ENCODE measurements at places on chromosomes 3 and 15.
A peak's percentile ranks its signal among the peaks of the same experiment; 100 is the strongest.

- DNase-seq, result no peak
Measured at GRCh38 chr3:191774485-191774884, 313.5 kb downstream of the PYDC2 start.

- no peak for DNase-seq
Measured at GRCh38 chr3:88189361-88189810, 39.6 kb downstream of the C3orf38 start.

DNA sequence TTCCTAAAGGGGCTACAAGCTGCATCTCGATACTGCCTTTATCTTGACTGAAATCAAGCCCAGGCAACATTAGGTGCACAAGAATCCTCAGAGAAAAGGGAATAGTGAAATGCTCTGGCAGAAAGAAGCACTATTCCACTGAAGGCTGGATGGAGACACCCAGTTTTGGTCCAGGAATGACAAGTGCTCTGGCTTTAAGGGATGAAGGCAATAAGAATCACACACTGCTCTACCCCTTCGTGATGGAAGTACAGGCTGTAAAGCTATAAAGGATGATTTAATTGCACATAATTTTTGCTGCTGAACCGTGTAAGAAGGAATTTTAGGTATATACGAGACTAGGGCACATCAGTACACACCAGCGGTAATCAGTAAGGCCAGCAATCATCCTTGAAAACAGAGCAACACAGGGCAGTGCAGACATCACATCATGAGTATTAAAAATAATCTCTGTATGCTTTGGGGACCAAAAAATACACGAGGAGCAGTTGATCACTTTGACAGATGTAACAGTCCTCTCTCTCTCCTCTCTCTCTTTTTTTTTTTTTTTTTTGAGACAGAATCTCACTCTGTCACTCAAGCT, 414.6 kb upstream of the TBL1XR1 start:
- no peak for DNase-seq

DNA sequence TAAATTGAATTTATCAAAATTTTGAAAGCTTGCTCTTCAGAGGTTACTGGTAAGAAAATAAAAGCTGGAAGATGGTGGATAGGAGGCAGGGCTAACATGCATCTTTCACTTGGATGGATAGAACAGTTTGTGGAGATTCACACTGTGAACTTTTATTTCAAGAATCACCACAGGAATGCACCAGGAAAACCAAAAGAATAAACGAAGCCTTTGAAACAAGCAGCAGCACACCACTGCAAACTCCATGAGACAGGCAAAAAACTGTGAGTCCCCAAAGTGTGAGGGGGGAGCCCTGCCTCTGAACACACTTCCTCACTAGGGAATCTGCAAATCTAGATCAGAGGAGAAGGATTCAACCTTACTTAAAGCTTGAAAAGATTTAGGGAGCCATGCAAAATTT, 122.2 kb downstream of the RTP4 start:
- no peak for DNase-seq

DNA sequence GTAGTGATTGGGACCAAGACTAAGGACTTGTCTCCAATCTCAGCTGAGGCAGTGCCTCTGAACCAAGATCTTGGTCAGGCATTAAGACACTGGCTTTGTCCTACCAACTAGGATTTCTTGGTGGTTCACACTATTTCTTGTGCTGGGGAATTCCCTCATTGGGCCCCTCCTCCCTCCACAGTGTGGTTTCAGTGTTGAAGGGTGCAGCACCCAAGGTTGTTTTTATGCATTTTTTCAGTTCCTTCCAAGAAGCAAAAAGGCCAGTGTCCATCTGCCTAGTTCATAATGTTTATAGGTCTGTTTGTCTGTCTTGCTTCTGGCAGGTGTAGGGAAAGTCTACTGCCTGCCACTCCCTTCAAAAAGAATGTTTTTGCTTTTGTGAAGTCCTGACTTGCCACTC, 10.6 kb upstream of the ITPKA start:
- DNase-seq, result no peak

- DNase-seq, result no peak
Measured at GRCh38 chr15:62063825-62064635, 2.7 kb upstream of the C2CD4A start.

DNA sequence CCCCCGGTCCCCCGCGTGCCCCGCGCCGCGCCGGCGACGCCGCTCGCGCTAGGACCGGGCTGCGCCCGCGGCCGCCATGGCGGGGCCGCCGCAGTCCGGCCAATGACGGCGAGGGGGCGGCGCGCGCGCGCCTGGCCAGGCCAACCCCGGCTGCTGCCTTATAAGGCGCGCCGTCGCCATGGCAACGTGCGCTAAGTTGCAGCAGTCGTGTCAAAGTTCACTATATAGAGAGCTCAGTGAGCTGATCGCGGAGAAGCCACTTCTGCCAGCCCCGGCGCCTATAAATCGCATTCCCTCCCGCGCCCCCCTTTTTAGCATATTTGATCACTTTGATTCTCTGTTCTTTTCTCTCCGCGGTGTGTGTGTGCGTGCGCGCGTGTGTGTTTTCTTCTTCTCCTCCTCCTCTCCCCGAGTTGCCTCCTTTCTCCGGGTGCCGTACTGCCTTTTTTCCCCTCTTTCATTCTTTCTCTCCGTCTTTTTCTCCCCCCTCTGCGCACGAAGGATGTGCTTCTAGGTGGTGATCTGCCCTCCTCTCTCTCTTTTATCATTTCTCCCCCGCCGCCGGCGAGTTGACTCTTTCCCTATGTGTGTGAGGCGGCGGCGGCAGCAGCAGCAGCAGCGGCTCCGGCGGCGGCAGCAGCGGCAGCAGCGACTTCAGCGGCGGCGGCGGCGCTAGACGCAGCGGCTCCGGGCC, at the start of gene NR2F2:
Gene NR2F2 (plus strand): TSS at position 251 of the 694 bp plus-strand sequence. CDS start 1,406 bp downstream, outside the sequence.
- peak; percentile 98 for DNase-seq

DNA sequence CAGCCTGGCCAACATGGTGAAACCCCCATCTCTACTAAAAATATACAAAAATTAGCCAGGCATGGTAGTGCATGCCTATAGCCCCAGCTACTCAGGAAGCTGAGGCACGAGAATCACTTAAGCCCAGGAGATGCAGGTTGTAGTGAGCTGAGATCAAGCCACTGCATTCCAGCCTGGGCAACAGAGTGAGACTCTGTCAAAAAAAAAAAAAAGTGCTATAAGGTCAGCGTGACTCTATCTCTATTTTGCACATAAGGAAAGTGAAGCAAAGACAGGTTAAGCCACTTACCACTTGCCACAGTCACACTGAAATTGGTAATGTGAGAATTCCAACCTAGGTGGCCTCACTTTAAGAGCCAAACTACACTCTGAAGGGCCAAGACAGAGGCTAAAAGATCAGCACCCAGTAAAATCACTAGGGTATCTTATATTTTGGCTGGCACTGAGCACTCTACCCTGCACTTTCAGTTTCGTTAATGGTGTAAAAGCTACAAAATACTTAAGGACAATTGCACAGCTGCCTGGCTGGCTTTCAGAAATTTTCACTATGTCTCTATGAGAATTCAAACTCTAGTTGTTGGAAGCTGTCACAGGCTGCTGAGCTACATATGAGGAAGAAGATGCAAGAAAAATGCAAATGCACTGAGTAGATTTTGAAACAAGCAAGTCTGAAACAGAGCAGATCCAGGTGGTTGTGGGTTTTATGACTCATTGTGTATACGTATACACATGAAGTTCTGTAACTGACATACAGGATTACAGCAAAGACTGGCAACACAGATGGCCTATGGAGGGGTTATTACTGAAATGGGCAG, 32.7 kb downstream of the TRANK1 start:
- no peak for DNase-seq

- no peak for DNase-seq
Measured at GRCh38 chr15:96878129-96878528, 547.6 kb downstream of the NR2F2 start.

- DNase-seq, result no peak
Measured at GRCh38 chr3:16404349-16404895, 109.1 kb downstream of the RFTN1 start.

GRCh38 chr3:72344647-72345046, 503.6 kb downstream of the SHQ1 start:
- DNase-seq, result no peak

- no peak for DNase-seq
Measured at GRCh38 chr3:38453913-38454177, 155 bp downstream of the ACVR2B start.

DNA sequence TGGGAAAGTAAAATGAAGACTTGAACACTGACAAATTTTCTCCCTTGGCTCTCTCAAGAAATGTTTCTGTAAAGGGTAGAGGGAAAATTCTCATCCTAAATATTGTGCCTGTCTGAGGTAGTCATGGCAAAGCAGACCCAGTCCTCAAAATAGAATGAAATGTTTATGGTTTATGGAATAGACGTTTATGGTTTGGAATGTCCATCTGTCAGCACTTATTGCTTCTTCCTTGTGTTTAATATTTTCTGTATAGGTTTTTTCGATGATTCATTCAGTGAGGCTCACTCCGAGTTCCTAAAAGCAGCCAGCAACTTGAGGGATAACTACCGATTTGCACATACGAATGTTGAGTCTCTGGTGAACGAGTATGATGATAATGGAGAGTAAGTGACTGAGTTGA, 13.9 kb downstream of the ELL3 start:
- no peak for DNase-seq

- no peak for DNase-seq
Measured at GRCh38 chr3:127042634-127043033, 59.7 kb downstream of the PLXNA1 start.

- no peak for DNase-seq
Measured at GRCh38 chr3:147301781-147302180, 104.6 kb downstream of the ZIC4 start.

GRCh38 chr15:67873777-67874176, 33.9 kb upstream of the RNU6-1 start:
- DNase-seq, result no peak

- no peak for DNase-seq
Measured at GRCh38 chr15:40454904-40455391, 14.2 kb downstream of the BAHD1 start.

DNA sequence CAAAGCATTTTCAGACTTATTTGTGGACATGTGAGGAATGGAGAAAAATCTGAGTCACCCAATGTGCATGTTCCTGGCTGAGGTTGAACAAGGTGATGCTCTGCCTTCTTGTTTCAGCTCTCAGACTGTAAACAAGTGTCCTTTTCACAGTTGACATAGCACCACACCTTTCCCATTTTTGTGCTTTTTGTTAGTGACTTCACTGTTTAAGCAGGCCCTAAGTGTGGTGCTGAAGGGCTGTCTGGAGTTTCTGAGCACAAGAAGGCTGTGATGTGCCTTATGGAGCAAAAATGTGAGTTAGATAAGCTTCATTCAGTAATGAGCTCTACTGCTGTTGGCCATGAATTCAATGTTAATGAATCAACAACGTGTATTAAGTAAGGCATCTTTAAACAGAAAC, 20.4 kb downstream of the ABI3BP start:
- DNase-seq, result no peak

DNA sequence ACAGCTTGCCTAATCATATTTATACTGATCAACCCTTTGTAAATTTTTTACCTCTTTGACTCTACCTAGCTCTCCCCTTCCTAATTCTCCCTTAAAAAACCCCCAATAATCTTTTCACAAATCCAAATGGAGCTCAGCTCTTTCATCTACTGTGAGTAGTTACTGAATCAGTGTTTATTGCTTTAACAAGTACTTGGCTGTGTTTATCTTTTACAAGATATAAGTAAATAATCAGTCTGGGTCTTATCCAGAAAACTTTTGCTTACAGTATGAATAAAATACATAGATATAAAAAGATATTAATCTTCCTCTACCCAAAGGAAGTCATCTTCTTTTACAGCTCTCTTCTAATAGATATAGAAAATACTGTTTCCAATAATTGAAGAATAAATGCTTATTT, 366.4 kb downstream of the RAP2B start:
- DNase-seq, result no peak

- no peak for DNase-seq
Measured at GRCh38 chr15:69786136-69786701, 311.5 kb downstream of the TLE3 start.

- no peak for DNase-seq
Measured at GRCh38 chr3:11085093-11085840, 69.0 kb upstream of the HRH1 start.

- DNase-seq, result no peak
Measured at GRCh38 chr15:25372298-25372697, 66.5 kb downstream of the UBE3A start.

- no peak for DNase-seq
Measured at GRCh38 chr3:140834266-140835037, 107.2 kb upstream of the SLC25A36 start.

DNA sequence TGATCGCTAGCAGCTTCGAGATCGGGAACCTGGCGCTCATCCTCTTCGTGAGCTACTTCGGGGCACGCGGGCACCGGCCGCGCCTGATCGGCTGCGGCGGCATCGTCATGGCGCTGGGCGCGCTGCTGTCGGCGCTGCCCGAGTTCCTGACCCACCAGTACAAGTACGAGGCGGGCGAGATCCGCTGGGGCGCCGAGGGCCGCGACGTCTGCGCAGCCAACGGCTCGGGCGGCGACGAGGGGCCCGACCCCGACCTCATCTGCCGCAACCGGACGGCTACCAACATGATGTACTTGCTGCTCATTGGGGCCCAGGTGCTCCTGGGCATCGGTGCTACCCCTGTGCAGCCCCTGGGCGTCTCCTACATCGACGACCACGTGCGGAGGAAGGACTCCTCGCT, 62.5 kb downstream of the SLCO3A1 start:
- no peak for DNase-seq

DNA sequence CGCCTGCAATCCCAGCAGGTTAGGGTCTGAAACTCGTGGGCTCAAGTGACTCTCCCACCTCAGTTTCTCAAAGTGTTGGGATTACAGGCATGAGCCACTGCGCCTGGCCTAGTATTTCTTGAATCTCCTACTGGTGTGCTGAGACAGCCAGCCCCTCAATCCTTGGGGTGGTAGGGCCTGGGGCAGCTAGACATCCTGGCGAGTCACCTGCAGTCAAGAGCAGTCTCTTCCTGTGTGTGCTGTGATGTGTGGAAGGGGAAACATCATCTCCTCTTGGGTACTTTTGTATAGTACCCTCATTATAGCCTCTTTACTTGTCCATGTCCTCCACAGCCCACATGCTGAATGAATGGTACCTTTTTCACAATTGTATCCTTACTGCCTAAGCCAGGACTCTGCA, 4.9 kb upstream of the HEXA start:
- no peak for DNase-seq

GRCh38 chr15:31111091-31111647, 9.6 kb upstream of the TRPM1 start:
- no peak for DNase-seq

GRCh38 chr3:13548696-13549622, at the start of gene FBLN2:
TSS of gene FBLN2 (plus strand) at chr3:13549125. CDS start at chr3:13570356, 21,231 bp downstream.
- no peak for DNase-seq

DNA sequence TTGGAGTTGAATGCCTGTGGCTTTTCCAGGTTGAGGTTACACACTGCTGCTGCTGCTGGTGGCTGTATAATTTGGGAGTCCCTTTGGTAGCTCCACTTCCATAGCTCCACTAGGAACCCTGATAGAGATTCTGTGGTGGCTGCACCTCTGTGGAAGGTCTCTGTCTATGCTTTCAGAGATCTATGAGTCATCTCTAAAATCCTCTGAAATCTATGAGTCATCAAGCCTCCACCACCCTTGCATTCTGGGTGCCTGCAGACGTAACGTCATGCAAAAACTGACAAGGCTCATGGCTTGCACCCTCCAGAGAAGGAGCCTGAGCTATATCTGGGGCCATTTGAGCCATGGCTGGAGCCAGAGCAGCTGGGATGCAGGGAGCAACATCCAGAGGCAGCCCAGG, 1037.0 kb upstream of the CFAP20DC start:
- DNase-seq, result no peak
